ENCODE measurements at places on chromosomes 4 and X. TPM values are rescaled to one million over a fixed set of nuclear protein-coding genes. Genes with fewer than 3 reads are reported as not detected.

XG gene
- total RNA-seq = not detected

- DNase-seq = no peak
These were observed 67.6 kb upstream of the FREM3 start for GRCh38 chr4:143768007-143768591.

ZFP42 gene
- not detected for total RNA-seq

DNA sequence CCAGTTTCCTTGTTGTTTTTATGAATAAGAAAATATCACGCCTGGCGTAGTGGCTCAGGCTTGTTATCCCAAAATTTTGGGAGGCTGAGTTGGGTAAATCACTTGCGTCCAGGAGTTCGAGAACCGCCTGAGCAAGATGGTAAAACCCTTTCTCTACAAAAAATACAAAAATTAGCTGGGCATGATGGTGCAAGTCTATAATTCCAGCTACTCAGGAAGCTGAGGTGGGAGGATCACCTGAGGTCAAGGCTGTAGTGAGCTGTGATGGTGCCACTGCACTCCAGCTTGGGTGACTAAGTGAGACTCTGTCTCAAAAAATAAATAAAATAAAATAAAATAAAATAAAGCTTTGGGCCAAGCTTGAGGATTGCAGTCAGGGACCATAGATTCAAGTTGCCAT, 827.2 kb downstream of the FSTL5 start:
- DNase-seq = no peak

VGLL1 gene
- total RNA-seq = not detected

DNA sequence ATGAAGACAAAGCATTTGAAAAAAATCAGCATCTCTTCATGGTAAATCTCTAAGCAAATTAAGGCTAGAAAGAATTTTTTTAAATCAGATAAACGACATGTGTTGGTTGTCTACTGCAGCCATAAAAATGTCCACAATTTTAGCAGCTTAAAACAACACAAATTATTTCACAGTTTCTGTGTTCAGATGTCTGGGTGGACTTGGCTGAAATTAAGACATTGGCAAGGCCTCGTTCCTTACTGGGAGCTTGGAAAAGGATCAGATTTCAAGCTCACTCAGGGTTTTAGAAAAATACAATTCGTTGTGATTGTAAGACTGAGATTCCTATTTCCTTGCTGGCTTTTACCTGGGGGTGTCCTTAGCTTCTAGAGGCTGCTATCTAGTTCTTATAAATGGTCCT, 1470.6 kb downstream of the PCDH19 start:
- DNase-seq = no peak

All from naive thymus-derived CD8-positive, alpha-beta T cell (primary cell).